ENCODE measurements at places on chromosomes 5 and 9.

DNA sequence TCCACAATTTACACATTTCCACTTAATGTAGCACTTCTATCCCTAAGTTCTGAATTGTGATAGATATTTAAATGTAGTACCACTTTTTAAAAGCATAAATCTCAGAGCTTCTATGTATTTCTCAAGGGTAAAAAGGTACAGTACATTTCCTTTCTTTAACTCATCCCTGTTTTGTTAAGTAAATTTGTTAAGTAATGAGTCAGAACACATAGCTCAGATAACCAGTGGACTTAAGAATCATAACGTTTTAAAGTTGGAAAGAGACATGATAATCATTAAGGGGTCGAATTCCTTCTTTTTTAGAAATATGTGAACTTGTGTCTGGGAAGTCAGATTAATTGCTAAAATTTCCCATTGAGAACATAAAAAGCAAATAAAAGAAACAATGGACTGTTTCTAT, 810.2 kb upstream of the NUDT12 start:
- DNase-seq = no peak

DNA sequence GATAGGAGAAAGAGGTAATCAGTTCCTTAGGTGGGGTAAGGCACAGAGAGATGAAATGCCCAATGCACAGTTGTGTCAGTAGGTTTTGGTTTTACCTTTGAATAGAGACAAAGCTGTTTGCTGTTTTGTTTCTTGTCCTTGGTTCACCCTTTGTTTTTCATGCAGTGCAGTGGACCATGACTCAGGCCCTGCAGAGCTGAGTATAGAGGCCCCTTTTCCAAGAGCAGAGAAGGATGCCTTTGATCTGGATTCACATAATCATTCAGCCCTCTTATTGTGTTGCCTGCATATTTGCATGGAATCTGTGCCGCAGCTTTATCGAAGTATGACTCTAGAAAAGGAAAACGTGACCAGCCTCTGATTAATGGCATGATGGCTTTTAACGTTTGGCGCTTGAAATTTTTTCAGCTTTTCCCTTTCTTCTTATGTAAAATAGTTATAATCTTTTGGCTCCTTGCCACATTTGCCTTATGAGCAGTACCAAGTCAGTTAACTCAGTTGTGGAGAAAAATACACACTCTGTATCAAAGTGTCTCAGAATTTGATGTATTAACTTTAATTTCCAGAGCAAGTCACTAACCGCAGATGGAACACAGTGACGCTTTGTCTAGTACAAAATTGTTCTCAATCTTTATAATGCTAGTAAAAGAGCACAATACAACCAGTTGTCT, 197.6 kb downstream of the KDM4C start:
- DNase-seq = no peak

DNA sequence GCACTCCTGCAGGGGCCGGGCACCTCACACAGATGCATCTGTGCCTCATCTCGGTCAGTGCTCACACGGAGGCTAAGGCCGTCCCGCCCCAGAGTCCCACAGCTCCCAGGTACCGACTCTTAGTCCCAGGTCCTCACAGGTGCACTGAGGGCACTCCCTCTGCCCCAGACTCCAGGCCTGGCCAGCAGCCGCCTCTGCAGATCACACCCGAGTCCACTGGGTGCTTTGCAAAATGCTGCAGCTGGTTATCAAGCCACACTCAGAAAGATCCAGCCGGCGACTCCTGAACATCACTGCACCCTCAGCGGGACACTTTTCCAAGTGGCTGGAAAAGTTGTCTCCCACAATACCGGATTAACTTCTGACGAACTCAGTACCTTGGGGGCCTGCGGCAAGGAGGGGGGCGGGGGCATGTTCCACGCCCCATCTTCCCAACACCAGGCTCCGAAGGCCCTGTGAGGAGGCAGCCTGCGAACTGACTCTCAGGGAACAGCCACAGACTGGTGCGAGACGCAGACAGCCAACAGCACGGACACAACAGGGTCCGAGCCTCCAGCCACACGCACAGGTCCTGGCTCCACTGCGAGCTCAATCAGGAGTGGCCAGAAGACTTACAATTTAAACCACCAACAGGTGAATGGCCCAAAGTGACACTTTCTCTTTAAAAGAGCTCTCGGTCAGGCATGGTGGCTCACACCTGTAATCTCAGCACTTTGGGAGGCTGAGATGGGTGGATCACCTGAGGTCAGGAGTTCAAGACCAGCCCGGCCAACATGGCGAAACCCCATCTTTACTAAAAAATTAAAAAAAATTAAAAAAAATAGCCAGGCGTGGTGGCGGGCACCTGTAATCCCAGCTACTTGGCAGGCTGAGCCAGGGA, 4.0 kb downstream of the BRD3 start:
- DNase-seq = no peak

- DNase-seq = no peak
These were observed 53.5 kb upstream of the GRIN3A start for GRCh38 chr9:101791938-101792337.

GRCh38 chr9:101689039-101689438, 49.4 kb downstream of the GRIN3A start:
- no peak for DNase-seq

DNA sequence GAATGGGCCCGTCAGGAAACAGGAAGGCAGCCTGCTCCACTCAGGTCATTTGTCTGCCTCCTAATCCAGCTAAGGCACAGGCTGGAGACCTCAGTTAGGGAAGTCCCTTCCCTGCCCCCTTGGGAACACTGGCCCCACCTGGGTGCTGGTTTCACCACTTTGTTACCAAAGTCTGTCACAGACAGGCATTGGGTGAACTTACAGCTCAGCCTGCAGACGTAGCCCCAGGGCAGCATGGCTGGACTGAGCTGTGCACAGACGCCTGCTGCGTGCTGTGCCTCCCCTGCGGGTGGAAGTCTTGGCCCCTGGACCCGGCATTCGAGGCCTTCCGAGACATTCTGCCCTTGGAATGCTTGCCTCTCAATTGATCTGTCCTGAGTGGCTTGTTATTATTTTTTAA, 48.9 kb downstream of the TENT4A start:
- no peak for DNase-seq
